ENCODE measurements at places on chromosomes 1 and 21.

DNA sequence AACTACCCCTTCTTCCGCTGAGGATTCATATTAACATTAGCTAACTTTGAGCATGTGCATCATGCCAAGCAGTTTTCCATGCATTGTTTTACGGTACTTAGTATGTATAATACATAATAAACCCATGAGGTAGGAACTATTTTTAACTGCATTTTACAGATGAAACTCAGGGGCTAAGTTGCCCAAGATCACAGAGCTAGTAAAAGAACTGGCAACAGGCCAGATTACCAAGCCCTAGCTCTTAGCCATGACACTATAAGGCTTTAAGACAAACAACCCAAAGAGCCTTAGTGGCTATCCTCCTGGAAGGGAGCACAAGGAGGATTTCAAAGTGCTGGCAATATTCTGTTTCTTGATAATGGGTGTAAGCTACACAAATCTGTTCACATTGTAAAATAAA is 6.1 kb downstream of the AK2 start:
- no peak for DNase-seq

GRCh38 chr1:1116701-1117468 is 996 bp upstream of the C1orf159 start:
- DNase-seq: no peak

DNA sequence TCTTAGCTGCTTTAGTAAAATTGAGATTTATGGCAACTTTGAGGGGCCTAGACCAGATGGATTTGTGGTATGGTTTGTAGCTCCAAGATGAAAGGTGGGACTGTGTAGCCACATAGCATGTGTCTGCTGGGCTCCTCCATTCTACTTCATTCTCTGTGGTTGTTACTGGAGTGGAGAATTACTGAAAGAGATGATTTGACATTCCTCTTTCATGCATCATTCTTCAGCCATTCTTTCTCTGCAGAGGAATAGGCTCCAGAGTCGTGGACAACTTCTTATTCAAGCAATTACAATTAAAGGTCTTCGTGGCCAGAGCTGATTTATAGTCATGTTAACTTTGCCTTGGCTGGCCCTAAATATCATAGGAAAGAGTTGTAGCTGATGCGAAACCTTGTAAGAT is 328.9 kb downstream of the PAPPA2 start:
- DNase-seq: no peak

- DNase-seq: peak; percentile 39
These were observed 6.6 kb upstream of the PEX19 start for GRCh38 chr1:160291248-160292220.

GRCh38 chr1:157348538-157349480 is 203.5 kb downstream of the FCRL5 start:
- no peak for DNase-seq

DNA sequence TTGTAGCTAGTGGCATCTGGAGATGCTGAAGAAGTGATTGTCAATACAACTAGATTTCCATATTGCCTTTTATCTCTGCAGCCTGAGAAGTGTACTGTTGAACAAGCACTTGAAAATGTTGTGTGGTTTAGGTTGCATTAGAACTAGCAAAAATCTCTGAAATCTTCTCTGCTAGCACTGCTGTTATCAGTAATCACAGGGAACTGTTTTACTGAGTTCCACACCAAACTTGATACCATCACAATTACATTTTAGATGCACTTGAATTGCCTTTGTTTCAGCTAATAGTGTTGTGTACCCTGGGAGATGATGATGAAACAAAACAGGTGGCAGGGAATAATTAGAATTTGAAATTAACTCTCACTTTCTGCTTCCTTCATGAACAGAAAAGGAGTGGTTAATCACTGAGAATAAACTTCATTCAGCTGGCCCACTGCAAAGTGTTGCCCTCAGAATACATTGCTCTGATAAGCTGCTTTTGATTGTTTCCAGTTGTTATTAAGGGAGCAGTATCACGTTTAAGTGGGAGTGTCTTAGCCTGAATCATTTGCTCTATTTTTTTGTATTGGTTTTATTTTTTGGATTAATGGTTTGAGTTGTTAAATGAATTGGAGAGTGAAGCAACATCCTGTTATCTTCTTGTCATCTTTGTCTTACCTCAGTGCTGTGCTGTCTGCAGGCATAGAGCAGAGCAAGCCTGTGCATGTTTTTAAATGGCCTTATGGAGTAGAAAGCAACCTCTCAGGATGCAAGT is 13.0 kb downstream of the FAM20B start:
- no peak for DNase-seq

DNA sequence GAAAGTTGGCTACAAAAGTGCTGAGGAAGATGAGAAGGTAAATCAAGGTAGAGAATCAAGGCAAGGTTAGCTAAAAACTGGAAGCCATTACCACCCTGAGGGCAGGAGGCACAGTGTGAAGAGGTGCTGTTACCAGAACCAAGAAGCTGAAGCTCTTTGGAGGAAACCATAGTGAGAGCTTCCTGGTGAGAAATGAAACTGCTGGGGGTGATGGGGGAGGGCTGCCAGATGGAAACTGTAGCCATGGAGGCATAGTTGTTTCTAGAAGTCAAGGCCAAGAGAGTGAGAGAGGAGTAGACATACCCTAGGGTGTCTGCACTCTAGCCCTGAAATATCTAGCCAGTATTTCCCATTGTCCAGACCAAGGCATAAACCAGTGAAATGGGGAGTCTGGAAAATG is 28.7 kb downstream of the IFI44 start:
- DNase-seq: no peak

DNA sequence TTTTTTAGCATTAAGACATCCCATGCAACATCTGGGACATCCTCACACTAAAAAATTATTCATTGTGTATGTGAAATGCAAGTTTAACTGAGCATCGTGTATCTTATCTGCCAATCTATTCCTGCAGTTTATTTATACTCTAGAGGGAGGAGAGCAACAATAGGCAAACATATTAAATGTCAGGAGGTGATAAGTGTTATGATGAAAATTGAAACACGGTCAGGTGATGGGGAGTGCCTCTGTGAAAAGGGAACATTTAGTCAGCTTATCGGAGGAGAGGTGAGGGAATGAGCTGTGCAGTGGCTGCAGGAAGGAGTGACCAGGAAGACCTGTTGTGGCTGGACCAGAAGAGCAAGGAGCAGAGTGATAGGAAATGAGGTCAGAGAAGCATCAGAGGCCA is 775 bp upstream of the EFCAB14 start:
- no peak for DNase-seq

DNA sequence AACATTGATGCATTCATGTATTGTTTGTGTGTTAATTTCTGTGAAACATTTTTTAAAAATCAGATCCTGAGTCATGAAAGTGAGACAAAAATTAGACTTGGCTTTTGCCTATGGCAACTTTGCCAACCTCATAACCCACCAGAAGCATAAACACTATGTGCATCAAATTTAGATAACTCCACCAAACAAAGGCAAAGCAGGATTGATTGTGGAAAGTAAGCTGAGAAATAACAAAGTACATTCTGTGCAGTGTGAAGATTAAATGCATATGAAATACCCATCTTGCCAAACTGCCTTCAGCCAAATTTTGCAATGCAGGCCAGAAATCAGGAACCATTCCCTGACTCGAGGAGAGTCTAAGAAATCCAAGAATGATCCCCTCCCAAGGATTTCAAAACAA is 493.4 kb downstream of the AJAP1 start:
- no peak for DNase-seq
